ENCODE measurements at places on chromosomes 12 and 14. TPM values are rescaled to one million over a fixed set of nuclear protein-coding genes. Genes with fewer than 3 reads are reported as not detected.

DNA sequence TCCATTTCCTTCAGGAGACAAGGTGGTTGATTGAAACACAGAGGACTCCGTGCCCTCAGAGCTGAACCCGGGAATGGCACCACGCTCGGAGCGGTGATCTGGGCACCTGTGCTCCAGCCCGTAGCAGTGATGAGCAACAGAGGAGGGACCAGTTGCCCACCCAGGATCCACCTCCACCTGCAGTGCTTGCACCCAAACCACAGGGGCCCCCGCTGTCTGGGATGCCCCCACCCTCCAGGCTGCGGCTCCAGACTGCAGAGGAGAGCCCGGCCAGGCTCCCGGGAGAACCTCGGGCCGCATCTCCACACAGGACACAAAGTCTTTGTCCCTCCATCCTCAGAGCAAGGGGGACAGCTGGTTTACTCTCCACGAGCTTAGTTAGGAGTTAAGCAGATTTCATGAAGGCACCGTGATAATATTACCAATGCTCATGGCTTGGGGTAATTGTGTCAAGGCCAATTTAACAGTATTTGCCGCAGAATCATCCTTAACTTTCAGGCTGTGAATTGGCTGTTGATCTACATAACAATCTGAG is 100.6 kb downstream of the TNFAIP2 start:
- DNase-seq, result no peak

DNA sequence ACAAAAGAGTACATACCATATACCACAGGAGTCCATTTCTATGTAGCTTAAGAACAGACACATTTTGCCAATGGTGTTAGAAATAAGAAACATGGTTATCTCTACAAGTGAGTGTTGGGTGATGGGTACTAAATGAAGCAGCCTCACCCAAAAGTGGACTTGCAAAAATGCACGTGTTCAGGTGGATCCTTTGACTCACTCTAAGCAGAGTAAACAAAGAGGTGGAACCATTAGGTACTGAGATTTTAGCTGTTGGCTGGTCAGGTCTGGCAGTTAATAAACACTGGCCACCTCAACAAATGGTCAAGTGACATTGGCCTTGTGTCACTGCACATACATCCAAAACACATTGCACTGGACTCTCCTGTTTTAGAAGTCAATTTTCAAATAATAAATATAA is 27.6 kb downstream of the EVL start:
- DNase-seq, result no peak

DNA sequence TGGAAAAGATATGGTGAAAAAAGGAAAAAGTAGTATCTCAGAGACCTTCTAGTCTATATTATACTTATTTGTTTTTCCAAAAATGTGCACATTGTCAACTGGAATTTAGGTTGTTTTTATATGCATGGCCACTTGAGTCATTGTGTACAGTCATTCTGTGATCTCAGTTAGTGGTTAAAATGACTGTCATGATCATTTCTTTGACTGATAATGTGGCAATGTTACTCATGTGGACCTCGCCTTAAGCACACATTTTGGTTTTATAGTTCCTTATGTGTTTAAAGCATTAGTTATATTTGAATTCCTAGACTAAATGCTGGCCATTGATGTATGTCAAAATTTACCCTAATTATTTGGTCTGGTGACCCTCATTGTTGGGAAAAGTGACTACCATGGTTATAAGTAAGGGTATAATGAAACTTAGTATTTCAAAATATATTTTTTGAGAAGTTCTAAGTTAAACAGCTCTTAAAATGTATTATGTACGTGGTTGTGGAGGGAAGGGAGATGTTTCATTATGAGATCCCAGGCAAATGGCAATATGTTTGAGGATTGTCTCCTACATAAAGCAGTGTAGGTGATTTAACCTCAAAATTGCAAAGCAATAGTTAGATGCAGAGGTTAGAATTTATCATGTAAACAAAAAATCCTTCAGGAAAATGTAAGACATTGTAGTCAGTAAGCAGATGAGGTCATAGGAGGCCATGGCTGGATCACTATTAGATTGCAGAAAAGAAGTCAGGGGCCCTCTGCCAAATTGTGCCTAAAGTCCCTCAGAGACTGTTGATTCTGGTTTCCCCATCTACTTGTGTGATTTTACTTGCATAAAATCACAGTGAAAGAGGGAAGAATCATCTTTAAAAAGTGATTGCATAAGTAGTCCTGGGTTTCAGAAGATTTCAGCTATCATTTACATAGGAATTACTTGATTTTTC is 17.5 kb downstream of the PNMA1 start:
- no peak for DNase-seq

DNA sequence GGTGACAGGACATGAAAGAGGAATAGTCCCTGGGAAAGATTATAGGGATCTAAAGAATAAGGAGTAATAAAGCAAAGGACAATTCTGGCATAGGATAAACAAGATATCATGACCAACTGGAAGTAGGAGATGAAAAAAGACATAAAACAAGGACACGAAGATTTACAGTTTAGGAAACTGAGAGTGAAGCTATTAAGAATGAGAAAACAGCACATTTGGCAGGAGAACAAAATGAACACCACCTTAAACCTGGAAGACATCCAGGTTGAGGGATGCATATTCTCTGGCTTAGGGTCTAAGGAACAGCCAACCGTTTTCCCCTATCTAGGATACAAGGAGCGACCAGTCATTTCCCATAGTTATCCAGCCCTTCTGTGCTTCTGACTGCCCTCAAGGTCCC is 1.9 kb downstream of the TRIP11 start:
- DNase-seq, result no peak

DNA sequence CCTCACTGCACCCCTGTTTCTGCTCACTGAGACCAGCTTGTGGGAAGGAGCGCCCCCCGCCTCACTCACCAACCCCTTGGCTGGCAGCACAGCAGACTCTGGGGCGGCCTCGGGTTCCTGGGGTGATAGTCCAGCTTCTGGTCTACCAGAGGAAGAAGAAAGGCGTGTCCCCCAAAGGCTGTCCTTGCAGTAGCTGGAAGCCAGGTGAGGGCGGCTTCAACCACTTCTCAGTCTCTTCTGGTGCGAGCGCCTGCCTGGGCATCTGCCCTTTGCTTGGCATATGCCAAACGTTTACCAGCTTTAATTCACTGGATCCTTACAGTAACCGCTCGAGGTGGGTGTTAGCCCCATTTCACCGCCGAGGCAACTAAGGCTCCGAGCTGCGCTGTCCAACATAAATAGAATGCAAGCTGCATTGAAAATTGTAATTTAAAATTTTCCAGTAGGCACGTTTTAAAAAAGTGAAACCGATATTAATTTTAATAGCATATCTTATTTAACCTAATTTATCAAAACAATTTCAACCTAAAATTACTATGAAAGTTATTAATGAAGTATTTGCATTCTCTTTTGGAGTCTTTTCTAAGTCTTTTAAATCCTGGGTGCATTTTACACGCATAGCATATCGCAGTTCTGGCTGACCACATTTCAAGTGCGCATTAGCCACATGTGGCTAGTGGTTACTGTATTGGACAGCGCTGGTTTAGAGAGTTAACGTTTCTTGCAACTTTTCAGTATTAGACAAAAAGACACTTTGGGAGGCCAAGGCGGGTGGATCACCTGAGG is 872 bp downstream of the FAM177A1 start:
- DNase-seq, result peak; percentile 85

- no peak for DNase-seq
These were observed 18.7 kb downstream of the IQSEC3 start for GRCh38 chr12:85191-85666.

GRCh38 chr12:80217011-80217535 is 117.7 kb downstream of the OTOGL start:
- DNase-seq, result peak; percentile 9

DNA sequence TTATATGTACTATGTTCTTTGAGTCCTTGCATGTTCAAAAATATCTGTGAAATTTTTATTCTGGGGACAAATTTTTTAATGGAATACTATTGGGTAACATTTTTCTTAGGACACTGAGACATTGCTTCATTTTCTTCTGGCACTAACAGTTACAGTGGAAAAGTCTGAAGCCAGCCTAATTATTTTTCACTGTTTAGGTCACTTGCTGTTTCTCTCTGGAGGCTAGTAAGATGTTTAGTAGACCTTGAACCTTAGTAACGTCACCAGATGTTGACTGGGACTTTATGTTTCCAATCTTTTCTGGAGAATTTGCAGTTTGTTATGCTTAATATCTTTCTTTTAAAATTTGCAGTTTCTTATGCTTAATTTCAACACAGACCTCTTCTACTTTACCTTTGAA is 12.3 kb upstream of the EPYC start:
- DNase-seq, result no peak

DNA sequence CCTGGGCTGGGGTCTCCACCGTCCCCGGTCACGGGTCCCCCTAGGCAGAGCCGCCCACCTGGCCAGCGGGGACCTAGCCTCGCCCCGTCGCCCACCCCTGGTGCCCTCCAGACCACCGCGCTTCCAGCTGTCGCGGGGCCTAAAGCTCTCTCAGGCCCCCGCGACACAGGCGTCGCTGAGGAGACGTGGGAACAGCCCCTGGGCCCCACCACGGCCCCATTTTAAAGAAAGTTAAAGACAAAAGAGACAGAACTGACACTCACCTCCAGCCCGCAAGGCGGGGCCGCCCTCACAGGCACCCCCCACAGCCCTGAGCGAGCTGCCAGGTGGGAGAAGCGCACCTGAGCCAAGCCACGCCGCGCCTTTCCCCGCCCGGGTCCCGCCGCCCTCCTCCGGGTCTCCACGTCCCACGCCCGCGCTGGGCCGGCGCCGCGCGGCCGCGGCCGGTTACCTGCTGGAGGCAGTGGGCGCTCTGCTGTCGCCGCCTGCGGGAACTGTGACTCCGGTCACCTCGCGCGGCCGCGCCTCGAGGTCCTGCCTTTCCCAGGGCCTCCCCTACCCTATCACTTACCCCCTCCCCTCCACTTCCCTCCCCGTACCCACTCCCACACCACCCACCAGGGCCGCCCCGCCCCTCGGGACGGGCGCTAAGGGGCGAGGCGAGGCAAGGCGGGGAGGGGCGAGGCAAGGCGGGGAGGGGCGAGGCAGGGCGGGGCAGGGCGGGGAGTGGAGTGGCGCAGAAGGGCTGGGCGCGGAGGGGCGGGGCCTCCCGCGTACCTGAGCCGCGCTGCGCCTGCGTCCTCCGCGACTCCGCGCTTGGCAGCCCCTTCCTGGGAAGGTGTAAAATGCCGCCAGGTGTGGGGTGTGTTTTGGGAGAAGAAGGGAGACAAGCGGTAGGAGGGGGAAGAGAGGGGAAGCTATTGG is 31.2 kb downstream of the TC2N start:
- peak; percentile 86 for DNase-seq

GRCh38 chr12:71804505-71804904 is 35.1 kb upstream of the TBC1D15 start:
- DNase-seq, result no peak

DNA sequence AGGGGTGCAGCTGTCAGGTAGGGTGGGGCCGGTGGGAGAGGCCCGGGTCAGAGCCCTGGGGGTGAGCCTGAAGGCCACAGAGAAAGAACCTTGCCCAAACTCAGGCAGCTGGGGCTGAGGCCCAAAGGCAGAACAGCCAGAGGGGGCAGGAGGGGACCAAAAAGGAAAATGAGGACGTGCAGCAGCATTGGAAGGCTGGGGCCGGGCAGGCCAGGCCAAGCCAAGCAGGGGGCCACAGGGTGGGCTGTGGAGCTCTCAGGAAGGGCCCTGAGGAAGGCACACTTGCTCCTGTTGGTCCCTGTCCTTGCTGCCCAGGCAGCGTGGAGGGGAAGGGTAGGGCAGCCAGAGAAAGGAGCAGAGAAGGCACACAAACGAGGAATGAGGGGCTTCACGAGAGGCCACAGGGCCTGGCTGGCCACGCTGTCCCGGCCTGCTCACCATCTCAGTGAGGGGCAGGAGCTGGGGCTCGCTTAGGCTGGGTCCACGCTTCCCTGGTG is 10.5 kb downstream of the MMP14 start:
- no peak for DNase-seq

DNA sequence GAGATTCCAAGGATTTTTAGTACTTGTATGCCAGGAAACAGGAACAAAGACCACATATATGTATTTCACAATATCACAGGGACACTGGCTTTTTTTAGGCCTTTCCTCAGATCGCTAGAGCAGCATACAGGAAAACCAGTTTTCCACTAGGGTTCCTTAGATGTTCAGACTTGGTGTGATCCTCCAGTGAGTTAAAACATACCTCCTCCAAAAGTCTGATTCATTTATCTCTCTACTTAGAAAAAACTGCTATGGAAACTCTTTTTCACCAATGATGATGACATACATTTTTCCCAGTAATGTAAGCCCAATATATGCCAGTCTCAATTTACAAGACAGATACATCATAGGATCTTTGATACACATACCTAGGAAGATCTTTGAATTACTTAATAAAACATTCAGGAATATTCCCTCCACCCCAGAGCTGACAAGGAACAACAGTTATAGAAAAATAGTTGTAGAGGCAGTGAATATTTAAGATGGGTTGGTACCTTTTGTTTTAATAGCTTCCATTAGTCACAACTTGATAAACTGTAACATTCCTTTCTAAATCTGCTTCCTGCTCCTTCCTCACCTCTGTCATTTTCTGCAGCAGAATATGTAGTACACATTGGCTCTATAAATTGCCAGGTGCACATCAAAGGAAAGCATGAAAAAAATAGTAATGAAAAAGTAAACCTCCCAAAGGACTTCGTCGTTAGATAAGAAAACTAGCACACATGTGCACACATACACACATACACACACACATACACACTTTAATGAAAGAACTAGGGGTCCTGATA is 27.5 kb downstream of the BCAT1 start:
- DNase-seq, result no peak

GRCh38 chr12:6026998-6027397 is 81.9 kb upstream of the ANO2 start:
- DNase-seq, result no peak

DNA sequence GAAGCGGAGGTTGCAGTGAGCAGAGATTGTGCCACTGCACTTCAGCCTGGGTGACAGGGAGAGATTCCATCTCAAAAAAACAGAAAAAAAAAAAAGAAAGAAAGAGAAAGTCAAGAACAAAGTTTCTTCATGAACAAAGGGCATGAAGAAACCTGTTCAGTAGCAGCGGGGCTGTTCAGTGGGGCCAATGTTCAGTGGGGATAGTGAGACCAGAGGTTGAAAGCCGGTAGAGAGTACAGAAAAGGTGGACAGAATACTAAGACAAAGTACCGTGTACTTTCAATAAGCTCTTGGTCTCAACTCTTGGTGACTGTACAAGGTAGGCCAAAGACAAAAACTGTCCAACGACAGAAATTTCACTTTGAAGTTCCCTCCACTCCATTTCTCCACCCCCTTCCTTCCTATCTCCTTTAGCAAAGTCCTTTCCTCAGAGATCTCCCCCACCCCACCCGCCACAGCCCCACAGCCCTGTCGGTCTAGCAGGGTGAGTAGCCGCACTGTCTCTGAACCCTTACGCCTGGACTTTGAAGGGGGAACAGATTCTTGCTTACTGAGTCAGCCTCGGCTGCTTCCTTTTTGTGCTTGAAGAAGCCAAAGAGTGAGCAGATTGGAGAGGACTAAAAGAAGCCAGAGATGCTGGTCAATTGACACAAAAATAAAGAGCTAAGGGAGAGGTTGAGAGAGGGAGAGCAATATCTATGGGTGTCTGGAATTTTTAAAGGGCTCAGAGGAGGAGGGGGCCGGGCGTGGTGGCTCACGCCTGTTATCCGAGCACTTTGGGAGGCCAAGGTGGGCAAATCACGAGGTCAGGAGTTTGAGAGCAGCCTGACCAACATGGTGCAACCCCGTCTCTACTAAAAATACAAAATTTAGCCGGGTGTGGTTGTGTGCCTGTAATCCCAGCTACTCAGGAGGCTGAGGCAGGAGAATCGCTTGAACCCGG is 44.2 kb upstream of the FOS start:
- DNase-seq, result peak; percentile 95

- no peak for DNase-seq
These were observed 58.8 kb downstream of the TMEM30B start for GRCh38 chr14:61222388-61222787.

Gene KIF26A
- polyA plus RNA-seq, result 8.8 TPM

Gene MYH6
- 0.03 TPM for polyA plus RNA-seq

Gene ASB2
- 12.1 TPM for polyA plus RNA-seq

Gene SLC6A12
- 0.27 TPM for polyA plus RNA-seq

Gene STYK1
- 0.94 TPM for polyA plus RNA-seq

Gene SERPINA3
- 0.51 TPM for polyA plus RNA-seq
